Stimulated activated naive B cell treated with anti-CD40 and anti-IgM and Interleukin-4, amounts not matched to agents 10 μg/mL and 1 μg/mL and 100 μg/mL, for 72 hours (primary cell): ENCODE measurements at places on chromosomes 4 and X.

- no peaks in the 10 kb centered on the region for H3K27me3 ChIP-seq
- no peak overlapping the region for H3K27ac ChIP-seq
- H3K4me3 ChIP-seq, result no peak overlapping the region
- H3K4me1 ChIP-seq, result no peaks in the 10 kb centered on the region
Measured at GRCh38 chr4:182286035-182286434, 42.8 kb downstream of the TENM3 start.

GRCh38 chr4:114998316-114998715 is 115.1 kb downstream of the NDST4 start:
- no peaks in the 10 kb centered on the region for H3K27me3 ChIP-seq
- no peak overlapping the region for H3K27ac ChIP-seq
- H3K4me1 ChIP-seq, result no peaks in the 10 kb centered on the region
- no peak for DNase-seq
- H3K4me3 ChIP-seq, result no peak overlapping the region

- no peaks in the 10 kb centered on the region for H3K36me3 ChIP-seq
- no peaks in the 10 kb centered on the region for H3K4me1 ChIP-seq
Measured at GRCh38 chrX:55524487-55524886, 34.8 kb upstream of the USP51 start.

GRCh38 chrX:71991164-71991563 is 80.5 kb downstream of the NHSL2 start:
- no peak overlapping the region for H3K4me3 ChIP-seq
- H3K4me1 ChIP-seq, result peaks cover 3% of the 10 kb centered on the region
- H3K36me3 ChIP-seq, result no peaks in the 10 kb centered on the region
- no peak overlapping the region for H3K27ac ChIP-seq

GRCh38 chr4:87973283-87974169 is 2.0 kb upstream of the SPP1 start:
- no peak for DNase-seq
- H3K4me3 ChIP-seq, result no peak overlapping the region
- H3K36me3 ChIP-seq, result no peaks in the 10 kb centered on the region
- peaks cover 19% of the 10 kb centered on the region for H3K27me3 ChIP-seq

DNA sequence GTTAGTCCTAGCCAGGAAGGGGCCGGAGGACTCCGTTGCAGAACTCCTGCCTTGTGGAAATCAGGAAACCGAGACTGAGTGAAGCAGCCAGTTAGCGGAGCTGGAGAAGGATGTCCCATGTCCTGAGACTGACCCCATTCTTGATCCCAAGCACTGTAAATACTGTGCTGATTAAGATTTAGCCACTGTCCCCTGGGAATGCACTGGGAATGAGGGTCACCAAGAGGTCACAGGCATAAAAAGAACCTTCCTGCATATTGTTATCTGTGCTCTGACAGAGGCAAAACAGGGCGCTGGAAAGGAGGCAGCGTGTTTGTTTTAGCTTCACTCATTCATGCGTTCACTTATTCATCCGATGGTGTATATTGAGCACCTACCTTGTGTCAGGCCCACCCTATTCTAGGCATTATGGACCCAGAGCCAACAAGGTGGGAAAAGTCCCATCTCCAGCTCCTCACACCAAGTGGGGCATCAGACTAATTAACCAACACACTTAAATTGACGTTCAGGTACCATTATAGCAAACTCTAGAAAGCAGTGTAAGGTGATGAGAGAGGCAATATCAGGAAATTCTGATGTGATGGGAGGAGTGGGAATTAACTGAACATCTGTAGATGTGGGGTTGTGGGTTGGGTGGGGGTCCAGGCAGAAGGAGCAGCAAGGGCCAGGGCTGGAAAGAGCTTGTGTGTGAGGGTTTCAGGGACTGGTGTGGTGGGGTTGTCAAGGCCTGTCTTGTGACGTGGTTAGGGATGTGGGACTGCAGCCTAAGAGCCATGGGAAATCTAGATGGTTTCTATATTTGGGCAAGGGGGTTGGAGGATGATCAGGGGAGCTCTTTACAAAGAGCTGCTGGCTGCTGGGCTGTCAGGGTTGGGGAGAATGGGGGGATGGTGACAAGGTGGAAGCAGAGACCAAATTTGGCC is 10.6 kb upstream of the SLC2A9 start:
- H3K27ac ChIP-seq, result no peak overlapping the region
- peaks cover 4% of the 10 kb centered on the region for H3K27me3 ChIP-seq
- H3K36me3 ChIP-seq, result no peaks in the 10 kb centered on the region
- H3K4me1 ChIP-seq, result peaks cover 11% of the 10 kb centered on the region
- no peak overlapping the region for H3K4me3 ChIP-seq

- no peak overlapping the region for H3K4me3 ChIP-seq
- no peak for DNase-seq
- H3K36me3 ChIP-seq, result peaks cover 29% of the 10 kb centered on the region
- no peaks in the 10 kb centered on the region for H3K27me3 ChIP-seq
- H3K4me1 ChIP-seq, result peaks cover 6% of the 10 kb centered on the region
Measured at GRCh38 chr4:113452868-113453620, 308.5 kb downstream of the CAMK2D start.

- no peaks in the 10 kb centered on the region for H3K27me3 ChIP-seq
- H3K27ac ChIP-seq, result no peak overlapping the region
- H3K36me3 ChIP-seq, result no peaks in the 10 kb centered on the region
- H3K4me3 ChIP-seq, result no peak overlapping the region
- DNase-seq, result no peak
Measured at GRCh38 chr4:66091786-66092185, 421.5 kb upstream of the EPHA5 start.

GRCh38 chrX:96563646-96564045 is 121.0 kb upstream of the DIAPH2 start:
- no peaks in the 10 kb centered on the region for H3K36me3 ChIP-seq
- no peak overlapping the region for H3K27ac ChIP-seq
- H3K4me3 ChIP-seq, result no peak overlapping the region
- no peaks in the 10 kb centered on the region for H3K27me3 ChIP-seq
- DNase-seq, result no peak

DNA sequence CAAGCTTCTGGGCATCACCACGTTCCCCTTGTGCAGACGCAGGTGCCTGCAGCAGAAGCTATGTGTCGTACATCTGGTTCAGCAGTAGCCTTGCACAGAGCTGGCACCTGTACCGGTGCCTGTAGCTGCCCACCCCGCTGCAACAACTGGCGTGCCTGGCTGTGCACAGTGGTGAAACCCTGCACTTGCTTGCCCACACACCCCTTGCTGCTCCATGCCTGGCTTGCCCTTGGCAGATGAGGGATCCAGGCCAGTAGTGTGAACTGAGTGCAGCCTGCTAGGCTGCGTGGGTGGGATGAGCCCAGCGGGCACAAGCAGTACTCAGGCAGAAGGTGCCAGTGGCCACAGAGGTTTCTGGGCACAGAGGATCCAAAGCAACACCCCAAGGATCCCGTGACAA is 528.4 kb downstream of the PPARGC1A start:
- no peaks in the 10 kb centered on the region for H3K36me3 ChIP-seq
- DNase-seq, result no peak
- H3K4me3 ChIP-seq, result no peak overlapping the region
- H3K4me1 ChIP-seq, result no peaks in the 10 kb centered on the region
- H3K27ac ChIP-seq, result no peak overlapping the region

DNA sequence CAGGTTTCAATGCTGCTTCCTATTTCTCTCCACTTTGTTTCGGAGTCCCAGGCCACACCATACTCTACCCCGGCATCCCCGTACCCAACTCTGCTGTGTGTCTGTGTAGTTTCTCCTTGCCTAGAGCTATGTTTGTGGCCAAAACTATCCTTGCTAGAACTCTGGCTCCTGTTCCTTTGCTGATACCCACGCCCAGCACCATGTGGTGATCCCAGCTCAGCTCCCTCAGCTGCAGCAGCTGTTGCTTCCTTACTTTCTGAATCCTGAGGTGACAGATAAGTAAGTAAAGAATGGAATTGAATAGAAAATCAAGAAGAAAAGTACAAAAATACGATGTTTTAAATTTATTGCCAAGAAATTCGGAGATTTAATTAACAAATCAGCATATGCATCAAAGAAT is 55.8 kb downstream of the CASP3 start:
- no peak overlapping the region for H3K4me3 ChIP-seq
- H3K4me1 ChIP-seq, result no peaks in the 10 kb centered on the region
- H3K27ac ChIP-seq, result no peak overlapping the region

GRCh38 chrX:109841257-109841656 is 108.2 kb upstream of the ACSL4 start:
- DNase-seq, result no peak
- H3K27ac ChIP-seq, result no peak overlapping the region
- no peaks in the 10 kb centered on the region for H3K4me1 ChIP-seq

DNA sequence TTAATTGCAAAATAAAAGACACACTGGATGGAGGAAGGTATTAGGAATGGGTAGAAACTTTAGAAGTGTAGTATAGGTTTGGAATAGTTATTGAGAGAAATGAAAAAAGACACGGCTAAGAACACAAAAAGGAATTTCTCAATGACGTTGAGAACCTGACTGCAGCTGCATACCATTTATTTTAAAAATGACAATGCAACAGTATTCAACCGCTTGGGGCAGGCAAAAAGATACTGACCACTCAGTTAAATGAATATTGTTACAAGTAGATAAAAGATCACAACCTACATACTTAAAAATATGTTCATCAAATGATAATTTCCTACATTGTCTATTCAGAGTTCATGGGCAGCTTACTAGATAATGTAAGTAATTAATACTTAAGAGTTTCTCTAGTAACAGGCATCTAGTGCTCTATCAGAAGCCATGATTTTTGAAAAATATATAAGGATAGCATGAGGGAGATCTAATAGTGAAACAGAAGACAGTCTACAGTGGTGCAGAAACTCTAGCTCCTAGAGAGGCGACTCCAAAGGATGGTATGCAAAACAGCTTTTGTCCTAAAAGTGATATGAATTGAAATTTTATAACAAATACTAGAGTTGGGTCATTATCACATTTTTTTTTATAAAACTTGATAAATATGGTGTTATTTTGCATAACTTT is 216.2 kb upstream of the VEGFC start:
- no peak overlapping the region for H3K4me3 ChIP-seq
- no peak for DNase-seq
- H3K4me1 ChIP-seq, result no peaks in the 10 kb centered on the region
- H3K36me3 ChIP-seq, result no peaks in the 10 kb centered on the region

DNA sequence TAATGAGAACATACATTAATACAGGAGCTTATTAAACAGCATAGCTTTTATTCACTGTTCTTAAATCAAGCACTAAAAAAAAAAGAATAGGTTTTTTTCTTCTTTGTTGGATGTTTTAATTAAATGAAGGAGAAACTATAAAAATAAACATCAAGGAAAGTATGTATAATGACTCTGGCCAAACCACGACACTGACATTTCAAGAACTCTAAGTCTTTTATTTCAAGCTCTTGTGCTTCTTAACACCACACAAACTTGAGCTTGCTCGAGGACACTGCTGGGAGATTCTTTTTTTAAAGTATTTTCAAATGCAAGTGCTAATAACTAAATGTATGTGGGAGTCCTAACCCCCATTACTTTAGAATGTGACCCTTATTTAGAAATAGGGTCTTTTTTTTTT is 204.9 kb upstream of the PPARGC1A start:
- H3K4me3 ChIP-seq, result no peak overlapping the region
- no peaks in the 10 kb centered on the region for H3K36me3 ChIP-seq
- H3K4me1 ChIP-seq, result no peaks in the 10 kb centered on the region
- no peaks in the 10 kb centered on the region for H3K27me3 ChIP-seq
- DNase-seq, result no peak

GRCh38 chr4:122692641-122693520 is 39.6 kb upstream of the BBS12 start:
- DNase-seq, result no peak
- H3K36me3 ChIP-seq, result no peaks in the 10 kb centered on the region
- H3K27ac ChIP-seq, result no peak overlapping the region

GRCh38 chrX:23959781-23960180 is 52.0 kb downstream of the CXorf58 start:
- no peak for DNase-seq
- H3K4me1 ChIP-seq, result no peaks in the 10 kb centered on the region
- H3K36me3 ChIP-seq, result no peaks in the 10 kb centered on the region
- no peak overlapping the region for H3K4me3 ChIP-seq

- DNase-seq, result no peak
- H3K27ac ChIP-seq, result no peak overlapping the region
- peaks cover 23% of the 10 kb centered on the region for H3K4me1 ChIP-seq
- H3K36me3 ChIP-seq, result no peaks in the 10 kb centered on the region
Measured at GRCh38 chr4:80143307-80143679, 54.0 kb upstream of the PRDM8 start.

GRCh38 chr4:15234856-15235126 is 193.0 kb upstream of the C1QTNF7 start:
- H3K27ac ChIP-seq, result no peak overlapping the region
- DNase-seq, result no peak
- H3K36me3 ChIP-seq, result no peaks in the 10 kb centered on the region
- no peak overlapping the region for H3K4me3 ChIP-seq
- peaks cover 39% of the 10 kb centered on the region for H3K4me1 ChIP-seq

GRCh38 chr4:145769450-145770037 is 89.6 kb downstream of the C4orf51 start:
- H3K4me3 ChIP-seq, result no peak overlapping the region
- no peak for DNase-seq
- H3K27me3 ChIP-seq, result no peaks in the 10 kb centered on the region
- H3K27ac ChIP-seq, result no peak overlapping the region
- no peaks in the 10 kb centered on the region for H3K4me1 ChIP-seq
- H3K36me3 ChIP-seq, result peaks cover 38% of the 10 kb centered on the region

- H3K4me3 ChIP-seq, result no peak overlapping the region
- H3K27me3 ChIP-seq, result no peaks in the 10 kb centered on the region
- no peak overlapping the region for H3K27ac ChIP-seq
- H3K4me1 ChIP-seq, result no peaks in the 10 kb centered on the region
Measured at GRCh38 chr4:67087897-67088296, 457.4 kb downstream of the CENPC start.

DNA sequence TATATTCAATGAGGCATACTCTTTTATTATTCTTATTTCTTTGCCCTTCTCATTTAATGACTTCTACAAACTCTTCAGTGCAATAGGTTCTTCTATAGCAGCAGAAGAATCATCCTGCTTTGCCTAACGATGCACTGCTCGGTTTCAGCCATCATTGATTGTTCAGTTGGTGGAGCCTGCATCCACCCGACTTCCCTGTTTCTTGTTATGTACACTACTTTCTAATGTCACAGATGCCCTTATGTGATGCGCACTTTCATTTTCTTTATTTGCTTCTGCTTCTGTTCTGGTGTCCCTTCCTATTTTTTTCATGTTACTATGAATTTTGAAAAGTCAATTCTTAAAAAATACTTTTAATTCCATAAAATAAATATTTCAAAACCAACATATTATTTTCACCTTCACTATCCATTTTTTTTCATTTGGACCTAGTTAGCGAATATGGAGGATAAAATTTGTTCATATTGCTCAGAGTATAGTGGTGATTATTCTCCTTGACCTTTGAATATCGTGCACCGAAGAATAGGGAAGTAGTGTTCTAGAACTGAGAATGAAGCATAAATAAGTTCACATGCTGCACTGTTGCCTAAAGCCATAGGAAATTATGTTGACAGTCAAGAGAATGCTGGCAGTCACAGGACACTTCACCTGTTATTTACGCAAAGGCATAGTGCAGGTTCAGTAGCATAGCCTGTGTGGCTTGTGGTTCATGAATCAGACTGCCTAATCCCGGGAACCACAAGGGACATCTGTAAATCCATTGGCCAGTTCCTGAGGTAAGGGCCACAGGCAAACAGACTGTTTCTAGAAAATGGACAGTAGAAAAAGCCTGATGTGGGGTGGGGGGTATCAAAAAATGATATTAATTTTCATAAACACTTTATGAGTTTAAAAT is 21.3 kb upstream of the SFRP2 start:
- H3K27me3 ChIP-seq, result peaks cover 19% of the 10 kb centered on the region
- H3K4me1 ChIP-seq, result peaks cover 4% of the 10 kb centered on the region
- H3K4me3 ChIP-seq, result no peak overlapping the region
